Heart right ventricle (tissue), 16 donors: ENCODE measurements at places on chromosomes 3 and 15. TPM values are rescaled to one million over a fixed set of nuclear protein-coding genes. Genes with fewer than 3 reads are reported as not detected.

GRCh38 chr15:36029606-36030210 is 483.7 kb upstream of the DPH6 start:
- DNase-seq = no peak

DNA sequence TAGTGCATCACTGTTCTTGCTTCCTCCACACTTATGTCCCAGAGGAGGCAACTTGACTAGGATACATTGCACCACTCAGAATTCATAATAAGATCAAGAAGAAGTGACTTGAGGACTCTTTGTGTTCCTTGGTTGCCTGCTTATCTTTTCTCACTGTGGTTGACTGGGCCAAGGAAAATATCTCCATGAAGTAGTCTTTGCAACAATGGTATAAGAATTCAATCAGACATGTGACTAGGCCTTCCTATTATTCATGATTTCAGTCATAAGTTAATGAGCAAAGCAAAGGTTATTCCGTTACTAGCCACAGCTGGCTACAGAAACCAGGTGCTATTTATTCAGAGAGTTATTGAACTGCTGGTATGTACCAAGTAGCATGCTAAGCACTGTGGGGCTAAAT is 359.3 kb downstream of the RORA start:
- DNase-seq = no peak

GRCh38 chr15:92069308-92070250 is 216.1 kb downstream of the SLCO3A1 start:
- no peak for DNase-seq

GRCh38 chr15:31049682-31050615 is 51.6 kb downstream of the TRPM1 start:
- no peak for DNase-seq

GRCh38 chr15:61659566-61660190 is 400.6 kb downstream of the VPS13C start:
- DNase-seq = no peak

DNA sequence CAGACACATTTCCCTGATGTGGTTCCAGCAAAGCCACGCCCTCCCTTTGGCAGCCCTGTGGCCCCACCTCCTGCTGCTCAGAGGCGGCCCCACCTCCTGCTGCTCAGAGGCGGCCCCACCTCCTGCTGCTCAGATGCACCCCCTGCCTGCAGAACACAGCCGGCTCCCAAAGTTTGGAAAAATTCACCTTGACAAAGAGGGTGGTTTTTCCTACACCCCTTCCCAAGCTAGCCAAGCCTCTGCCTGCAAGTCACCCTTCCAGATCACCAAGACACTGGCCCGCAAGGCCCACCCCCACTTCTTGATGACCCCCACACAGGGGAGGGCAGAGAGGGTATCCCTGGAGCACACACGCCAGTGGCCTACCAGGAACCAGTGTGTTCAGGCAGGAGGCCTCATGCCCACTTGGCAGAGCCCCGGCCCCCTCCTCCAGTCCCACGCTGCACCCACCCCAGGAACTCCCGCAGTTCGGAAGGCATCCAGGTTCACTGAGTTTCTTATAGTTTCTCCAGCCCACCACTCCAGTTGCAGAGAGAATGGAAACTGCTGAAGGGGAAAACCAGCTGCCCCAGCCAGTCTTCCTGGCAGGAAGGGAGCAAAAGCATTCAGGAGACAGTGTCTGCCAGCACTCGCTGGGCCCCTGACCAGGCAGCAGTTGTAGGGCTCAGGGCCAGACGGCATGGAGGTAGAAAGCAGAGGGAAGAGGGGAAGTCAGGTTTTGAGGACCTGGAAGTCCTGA is 2.3 kb upstream of the HAPLN3 start:
- peak; percentile 86 for DNase-seq

- DNase-seq = no peak
Measured at GRCh38 chr3:163315786-163316185, 1762.5 kb downstream of the SI start.

- DNase-seq = no peak
Measured at GRCh38 chr3:128808672-128809071, 70.7 kb upstream of the ACAD9 start.

- no peak for DNase-seq
Measured at GRCh38 chr15:74584779-74585178, 30.9 kb upstream of the CLK3 start.

GRCh38 chr3:171187706-171188290 is 161.3 kb upstream of the SLC2A2 start:
- peak; percentile 15 for DNase-seq

- DNase-seq = no peak
Measured at GRCh38 chr3:89306540-89306939, 199.1 kb downstream of the EPHA3 start.

DNA sequence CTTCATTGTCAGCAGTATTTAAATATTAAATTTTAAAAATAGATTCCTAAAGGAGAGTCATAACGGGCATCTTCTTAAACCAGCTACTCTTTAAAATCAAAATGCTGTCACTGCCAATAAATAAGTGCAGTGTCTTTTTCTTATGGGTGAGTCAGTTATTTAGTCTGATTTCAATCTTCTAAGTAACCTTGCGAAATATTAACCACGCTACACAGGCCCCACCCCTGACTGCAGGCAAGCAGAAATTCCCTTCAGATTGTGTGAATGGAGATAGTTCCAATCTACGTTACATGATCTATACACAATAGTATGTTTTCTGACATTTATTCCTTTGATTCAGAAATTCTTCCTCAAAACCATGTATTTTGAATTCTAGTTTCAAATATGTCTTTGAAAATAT is 141.5 kb downstream of the GADL1 start:
- no peak for DNase-seq

- no peak for DNase-seq
Measured at GRCh38 chr15:74954515-74954914, 2.1 kb downstream of the RPP25 start.

- DNase-seq = no peak
Measured at GRCh38 chr3:140053794-140054193, 118.8 kb downstream of the CLSTN2 start.

- DNase-seq = peak; percentile 14
Measured at GRCh38 chr3:197149-197827, 725 bp downstream of the CHL1 start.

DNA sequence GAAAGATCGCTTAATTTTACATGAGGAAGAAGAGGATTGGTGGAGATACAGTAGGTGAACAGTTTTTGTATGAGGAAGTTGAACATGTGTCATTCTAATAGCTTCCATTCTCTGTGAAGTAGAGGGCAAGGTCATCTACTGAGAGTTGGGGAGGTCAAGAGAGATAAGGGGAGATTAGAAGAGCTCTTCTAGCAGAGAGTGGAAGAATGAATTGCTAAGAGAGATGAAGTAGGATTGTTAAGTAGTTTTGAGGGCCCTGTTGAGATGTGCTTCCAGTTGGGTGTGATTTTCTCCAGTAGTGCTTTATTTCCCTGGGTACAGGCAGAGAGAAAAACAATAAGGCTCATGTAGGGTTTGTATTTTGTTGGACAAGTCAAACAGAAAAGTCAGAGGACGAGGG is 5.2 kb downstream of the OPA1 start:
- DNase-seq = no peak

DNA sequence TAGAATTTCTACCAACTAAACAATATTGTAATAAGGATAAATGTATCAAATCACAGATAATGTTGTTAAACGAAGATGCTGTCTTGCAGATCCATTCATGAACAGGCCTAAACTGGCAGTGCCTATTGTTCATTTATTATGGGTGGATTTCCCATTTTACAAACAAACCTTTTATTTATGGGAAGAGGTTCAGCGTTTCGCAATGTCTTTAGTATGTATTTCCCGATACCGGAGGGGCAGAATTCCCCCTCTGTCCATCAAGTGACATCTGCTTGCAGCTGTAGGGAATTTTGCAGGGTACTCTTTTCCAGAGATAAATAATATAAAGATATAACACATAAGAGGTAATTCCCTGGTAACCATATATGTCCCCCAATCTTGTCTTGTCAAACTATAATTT is 5.7 kb downstream of the CEP19 start:
- no peak for DNase-seq

- DNase-seq = no peak
Measured at GRCh38 chr15:76664411-76664810, 240.7 kb downstream of the SCAPER start.

- no peak for DNase-seq
Measured at GRCh38 chr3:137148917-137149316, 191.1 kb downstream of the IL20RB start.

- no peak for DNase-seq
Measured at GRCh38 chr3:29064085-29064484, 216.8 kb upstream of the RBMS3 start.

DNA sequence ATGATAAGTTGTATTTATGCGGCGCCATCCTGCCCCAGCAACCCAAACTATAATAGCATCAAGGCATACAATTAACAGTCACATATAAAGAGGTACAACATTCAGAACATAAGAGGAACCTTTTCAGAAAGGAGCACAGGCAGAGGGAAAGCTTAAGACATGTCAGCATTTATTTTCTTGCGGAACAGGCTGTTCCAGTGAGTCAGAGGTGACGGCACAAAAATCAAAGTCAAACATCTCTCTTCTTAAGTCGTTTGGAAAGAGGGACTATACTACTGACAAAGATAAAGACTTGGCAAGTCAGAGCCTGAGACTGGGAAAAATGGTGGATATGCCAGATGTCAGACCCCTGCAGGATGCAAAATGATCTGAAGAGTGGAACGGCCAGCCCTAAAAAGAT is 128.4 kb downstream of the CTNNB1 start:
- DNase-seq = no peak

DNA sequence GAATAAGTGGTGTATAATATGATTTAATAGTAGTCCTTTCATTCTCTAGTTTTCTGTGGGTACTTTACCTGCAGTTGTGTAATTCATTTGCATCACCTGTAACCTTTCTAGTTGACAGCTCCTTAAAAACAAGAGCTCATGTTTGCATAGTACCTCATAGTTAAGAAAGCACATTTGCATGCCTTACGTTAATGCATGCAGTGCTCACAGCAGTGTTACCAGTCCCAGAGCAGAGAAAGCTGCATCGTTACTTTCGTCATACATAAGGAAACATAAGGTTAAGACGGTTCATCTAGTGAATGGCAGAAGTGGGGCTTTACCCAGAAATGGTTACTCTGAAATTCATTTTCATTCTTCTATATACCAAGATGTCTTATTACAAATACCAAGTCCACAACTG is 111.3 kb downstream of the AKAP13 start:
- no peak for DNase-seq

DNA sequence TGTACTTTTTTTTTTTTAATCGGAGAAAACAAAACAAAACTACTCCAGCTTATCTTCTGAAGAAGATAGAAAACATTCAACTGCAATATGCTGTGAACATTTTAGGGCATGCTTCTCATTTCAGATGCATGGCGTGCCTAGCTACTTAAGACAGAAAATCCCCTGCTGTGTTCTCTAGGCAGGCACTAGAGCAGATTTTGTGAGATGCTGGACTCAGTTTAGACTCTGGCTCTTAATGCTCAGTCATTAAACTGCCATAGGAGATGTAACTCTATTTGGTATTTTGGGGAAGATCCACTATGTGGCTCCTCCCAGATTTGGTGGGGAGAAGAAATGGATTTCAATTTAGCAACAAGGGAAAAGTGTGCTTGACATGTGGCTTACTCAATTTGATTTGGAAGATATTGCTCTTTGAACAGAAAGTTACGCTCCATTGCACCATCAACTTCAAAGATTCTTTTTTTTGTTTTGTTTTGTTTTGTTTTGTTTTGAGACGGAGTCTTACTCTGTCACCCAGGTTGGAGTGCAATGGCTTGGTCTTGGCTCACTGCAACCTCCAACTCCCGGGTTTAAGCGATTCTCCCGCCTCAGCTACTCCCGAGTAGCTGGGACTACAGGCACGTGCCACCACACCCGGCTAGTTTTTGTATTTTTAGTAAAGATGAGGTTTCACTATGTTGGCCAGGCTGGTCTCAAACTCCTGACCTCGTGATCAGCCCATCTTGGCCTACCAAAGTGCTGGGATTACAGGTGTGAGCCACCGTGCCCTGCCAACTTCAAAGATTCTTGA is 62.0 kb upstream of the LEKR1 start:
- no peak for DNase-seq

GRCh38 chr15:77607894-77608261 is 24.8 kb downstream of the LINGO1 start:
- no peak for DNase-seq

- no peak for DNase-seq
Measured at GRCh38 chr15:40992241-40992741, 39.0 kb downstream of the CHAC1 start.

- DNase-seq = no peak
Measured at GRCh38 chr3:66425576-66426114, 75.2 kb downstream of the LRIG1 start.

GRCh38 chr3:84820906-84821305 is 137.9 kb upstream of the CADM2 start:
- DNase-seq = no peak

DNA sequence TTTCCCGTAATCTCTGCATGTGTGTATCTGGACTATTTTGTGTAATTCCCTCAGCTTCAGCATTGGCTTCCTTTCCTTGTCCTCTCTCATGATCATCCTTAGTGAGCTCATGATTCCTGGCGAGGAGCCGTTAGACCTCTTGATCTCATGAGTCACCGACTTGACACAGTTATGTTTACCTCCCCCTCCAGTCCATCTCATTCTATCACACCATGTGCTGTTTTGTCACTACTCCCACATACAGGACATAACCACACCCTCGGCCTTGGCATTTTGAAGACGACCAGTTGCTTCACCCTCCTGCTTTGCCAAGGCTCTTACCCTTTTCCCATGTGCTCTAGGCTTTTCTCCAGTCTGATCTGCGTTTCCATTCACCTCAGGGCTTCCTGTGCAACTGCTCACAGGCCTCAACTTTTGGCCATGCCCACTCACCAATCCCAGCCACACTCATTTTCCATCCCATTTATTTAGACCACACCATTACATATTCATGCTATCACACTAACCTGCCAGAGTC is 41.5 kb downstream of the CP start:
- DNase-seq = peak; percentile 83

DNA sequence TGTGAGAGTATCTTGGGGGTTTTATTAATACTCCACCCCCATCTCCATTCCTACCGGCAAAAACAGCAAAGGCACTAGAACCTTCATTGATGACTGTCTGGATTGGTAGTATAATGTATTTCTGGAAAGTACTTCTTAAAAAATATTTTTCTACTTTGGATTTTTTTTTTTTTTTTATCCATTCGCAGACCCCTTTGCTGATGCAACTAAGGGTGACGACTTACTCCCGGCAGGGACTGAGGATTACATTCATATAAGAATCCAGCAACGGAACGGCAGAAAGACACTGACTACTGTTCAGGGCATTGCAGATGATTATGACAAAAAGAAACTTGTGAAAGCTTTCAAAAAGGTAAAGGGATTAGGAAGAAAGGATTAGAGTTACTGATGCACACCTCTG is 1.2 kb downstream of the EIF1B start:
- no peak for DNase-seq

DRD3 gene
- polyA plus RNA-seq = not detected

DGKG gene
- polyA plus RNA-seq = 12.3 TPM

NANOGP8 gene
- not detected for polyA plus RNA-seq

HACL1 gene
- 7.5 TPM for polyA plus RNA-seq

SERPINI2 gene
- 0.37 TPM for polyA plus RNA-seq

RAB43 gene
- polyA plus RNA-seq = 2.5 TPM

P2RY12 gene
- polyA plus RNA-seq = 0.33 TPM

DPH3 gene
- 22.1 TPM for polyA plus RNA-seq

DPPA2 gene
- not detected for polyA plus RNA-seq

ACSBG1 gene
- polyA plus RNA-seq = 0.65 TPM

MYRIP gene
- polyA plus RNA-seq = 0.51 TPM

GABRB3 gene
- 0.23 TPM for polyA plus RNA-seq

OIP5 gene
- polyA plus RNA-seq = 0.33 TPM

LMAN1L gene
- polyA plus RNA-seq = 18.4 TPM

MKRN2OS gene
- polyA plus RNA-seq = not detected

CRTAP gene
- polyA plus RNA-seq = 17.5 TPM

CDHR4 gene
- 0.80 TPM for polyA plus RNA-seq

GOLGA8T gene
- polyA plus RNA-seq = 0.51 TPM

DNAH12 gene
- 0.01 TPM for polyA plus RNA-seq

C3orf52 gene
- 6.0 TPM for polyA plus RNA-seq

CYP1A2 gene
- not detected for polyA plus RNA-seq
